ENCODE measurements at places on chromosomes 4 and X.

DNA sequence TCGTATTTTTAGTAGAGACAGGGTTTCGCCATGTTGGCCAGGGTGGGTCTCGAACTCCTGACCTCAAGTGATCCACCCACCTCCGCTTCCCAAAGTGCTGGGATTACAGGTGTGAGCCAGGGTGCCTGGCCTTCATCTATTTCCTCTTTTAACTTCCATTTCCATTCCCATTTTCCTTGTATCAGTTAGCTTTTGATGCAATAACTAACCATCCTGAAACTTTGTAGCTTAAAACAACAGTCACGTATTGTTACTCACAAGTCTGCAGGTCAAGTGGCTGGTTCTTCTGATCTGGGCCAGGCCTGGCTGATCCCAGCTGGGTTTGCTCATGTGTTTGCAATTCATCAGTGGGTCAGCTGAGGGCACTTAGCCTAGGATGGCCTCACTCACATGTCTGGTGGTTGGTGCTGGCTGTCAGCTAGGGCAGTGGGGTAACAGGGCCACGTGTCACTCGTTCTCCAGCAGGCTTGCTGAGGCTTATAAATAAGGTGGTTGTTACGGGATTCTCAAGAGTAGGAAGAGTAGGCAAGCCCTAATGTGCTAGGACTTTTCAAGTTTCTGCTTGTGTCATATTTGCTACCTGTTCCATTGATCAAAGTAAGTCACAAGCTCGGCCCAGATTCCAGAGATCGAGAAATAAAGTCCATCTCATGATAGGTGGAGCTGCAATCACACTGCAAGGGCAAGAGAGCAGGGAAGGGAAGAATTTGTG is 88.2 kb downstream of the SOWAHB start:
- no peak for DNase-seq

- DNase-seq: no peak
These were observed 74.9 kb upstream of the SCML1 start for GRCh38 chrX:17662391-17662790.

DNA sequence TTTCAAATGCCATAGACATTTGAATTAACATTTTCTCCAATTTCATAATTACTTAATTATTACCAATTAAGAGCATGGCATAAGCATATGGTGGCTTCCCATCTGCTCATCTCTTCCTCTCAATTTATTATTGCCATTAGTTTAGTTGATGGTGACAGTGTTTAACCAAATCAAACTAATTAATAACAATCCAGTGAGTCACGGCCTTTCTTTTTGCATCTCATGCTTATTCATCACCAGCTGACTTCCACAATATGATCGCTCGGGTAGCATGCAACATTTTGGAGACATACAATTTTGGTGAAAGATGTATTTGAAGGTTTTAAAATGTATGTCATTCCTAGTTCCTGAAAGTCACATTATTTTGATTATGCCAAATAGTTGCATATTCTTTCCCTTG is 172.8 kb upstream of the TACR3 start:
- DNase-seq: no peak

DNA sequence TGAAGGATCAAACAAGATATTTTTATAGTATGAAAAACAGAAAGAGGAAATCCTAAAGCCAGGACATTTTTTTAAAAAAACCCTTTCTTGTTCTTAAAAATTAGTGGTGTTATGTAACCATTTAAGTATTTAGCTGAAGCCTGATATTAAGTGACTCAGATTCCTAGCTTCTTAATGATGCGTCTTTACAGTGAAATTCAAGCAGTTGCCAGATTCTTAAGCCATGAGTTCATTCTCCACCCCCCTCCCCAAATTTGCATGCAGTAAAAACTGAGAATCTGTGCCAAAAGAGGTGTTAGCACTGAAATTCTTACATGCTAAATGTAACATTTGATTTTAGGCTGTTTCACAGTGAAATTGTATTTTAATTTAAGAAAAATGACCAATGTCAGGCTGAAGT is 180.8 kb downstream of the RAPGEF2 start:
- DNase-seq: no peak

GRCh38 chrX:154038656-154039055 is 19.0 kb upstream of the IRAK1 start:
- DNase-seq: no peak

DNA sequence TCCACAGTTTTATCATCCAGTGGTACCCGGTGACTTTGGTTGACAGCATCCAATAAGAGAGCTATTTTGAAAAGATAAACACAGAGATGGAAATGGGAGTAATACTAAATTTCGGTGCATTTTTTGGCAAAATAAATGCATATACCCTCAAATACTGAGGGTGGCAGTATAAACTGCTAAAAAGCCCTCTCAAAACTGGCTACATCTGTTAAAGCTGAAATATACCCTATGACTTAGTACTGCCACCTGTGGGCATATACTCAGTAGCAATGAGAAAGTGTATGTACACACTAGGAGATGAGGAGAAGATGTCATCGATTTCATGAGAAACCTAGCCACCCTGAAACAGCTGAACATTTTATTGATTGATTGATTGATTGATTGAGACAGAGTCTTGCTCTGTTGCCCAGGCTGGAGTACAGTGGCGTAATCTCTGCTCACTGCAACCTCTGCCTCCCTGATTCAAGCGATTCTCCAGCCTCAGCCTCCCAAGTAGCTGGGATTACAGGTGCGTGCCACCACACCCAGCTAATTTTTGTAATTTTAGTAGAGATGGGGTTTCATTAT is 12.2 kb upstream of the TMEM128 start:
- peak; percentile 84 for DNase-seq

DNA sequence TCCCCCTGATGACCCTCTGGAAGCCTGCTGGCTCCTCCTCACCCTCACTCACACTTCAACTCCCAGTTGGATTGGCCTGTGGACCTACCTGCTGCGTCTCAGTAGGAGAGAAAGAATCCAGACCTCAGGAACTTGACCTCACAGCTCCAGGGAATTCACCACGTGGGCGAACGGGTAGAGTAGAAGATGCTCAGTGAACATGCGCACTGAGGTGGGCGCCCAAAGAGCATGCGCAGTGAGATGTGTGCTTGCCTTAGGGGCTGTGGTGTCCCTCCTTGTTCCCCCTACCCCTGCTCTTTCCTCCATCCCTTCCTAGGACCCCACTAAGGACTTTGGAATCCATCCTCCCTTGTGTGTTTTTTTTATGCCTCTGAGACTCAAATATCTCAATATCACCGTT is 12.9 kb downstream of the FOXR2 start:
- no peak for DNase-seq

- DNase-seq: no peak
These were observed 50.9 kb downstream of the CFAP299 start for GRCh38 chr4:80386281-80386886.

DNA sequence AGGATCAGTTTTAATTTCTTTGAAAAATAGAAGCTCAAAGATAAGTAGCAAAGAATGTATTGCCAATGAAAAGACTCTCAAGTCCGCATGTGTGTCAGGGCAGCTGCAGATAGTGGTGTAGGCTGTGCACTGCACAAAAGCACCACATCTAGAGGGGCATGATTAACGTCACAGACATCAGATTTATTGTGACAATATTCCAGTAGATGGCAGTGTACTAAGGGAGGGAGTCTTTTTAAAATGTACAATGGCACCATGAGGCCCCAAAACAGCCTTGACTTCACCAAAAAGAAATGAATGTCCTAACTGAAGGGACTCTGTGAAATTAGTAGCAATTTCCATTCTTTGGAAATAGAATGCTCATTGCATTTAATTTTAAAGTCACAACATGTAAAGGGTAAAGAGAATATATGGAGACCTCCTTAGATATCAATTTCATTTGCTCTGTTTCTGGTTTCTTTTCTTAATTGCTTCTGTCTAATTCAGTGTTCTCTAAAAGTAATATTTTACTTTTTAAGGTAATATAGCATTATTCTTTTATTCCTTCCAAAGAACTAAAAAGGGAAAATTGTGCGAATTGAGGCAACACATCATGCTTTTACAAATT is 98.4 kb downstream of the ZNF827 start:
- peak; percentile 52 for DNase-seq

- no peak for DNase-seq
These were observed 53.4 kb downstream of the FAT4 start for GRCh38 chr4:125368146-125368545.

- DNase-seq: no peak
These were observed 6.6 kb downstream of the CLRN2 start for GRCh38 chr4:17521595-17521994.

DNA sequence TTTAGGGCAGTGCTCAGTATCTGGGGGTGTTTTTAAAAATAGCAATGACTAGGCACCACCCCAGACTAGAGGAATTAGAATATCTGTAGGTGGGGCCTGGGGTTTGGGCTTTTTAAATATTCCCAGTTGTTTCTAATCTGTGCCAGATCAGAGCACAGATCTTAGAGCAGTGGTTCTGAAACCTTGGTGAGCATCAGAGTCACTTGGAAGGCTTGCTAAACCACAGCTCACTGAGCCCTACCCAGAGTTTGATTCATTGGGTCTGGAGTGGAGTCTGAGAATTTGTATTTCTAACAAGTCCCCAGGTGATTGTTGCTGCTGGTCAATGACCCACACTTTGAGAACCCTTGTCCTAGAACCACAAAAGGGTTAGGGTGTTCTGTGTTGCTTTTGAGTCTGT is 16.7 kb downstream of the HADH start:
- no peak for DNase-seq

GRCh38 chr4:152352622-152353116 is 183.2 kb downstream of the FBXW7 start:
- no peak for DNase-seq

DNA sequence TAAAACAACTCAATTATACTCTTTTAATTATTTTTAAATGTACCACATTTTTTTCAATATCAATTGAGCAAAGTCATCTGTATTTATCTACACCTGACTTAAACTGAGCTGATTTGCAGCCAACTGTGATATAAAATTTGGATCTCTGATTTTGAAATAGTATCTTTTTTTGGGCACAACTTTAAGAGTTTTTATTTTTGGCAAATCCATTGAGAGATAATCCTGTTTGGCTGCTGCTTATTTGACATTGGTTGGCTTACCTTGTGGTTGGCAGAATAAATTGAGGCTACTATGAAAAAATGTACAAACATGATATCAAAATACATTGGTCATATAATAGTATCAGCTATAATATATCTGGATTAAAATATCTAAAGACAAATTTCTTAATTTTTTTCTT is 656.0 kb upstream of the NDST4 start:
- no peak for DNase-seq

DNA sequence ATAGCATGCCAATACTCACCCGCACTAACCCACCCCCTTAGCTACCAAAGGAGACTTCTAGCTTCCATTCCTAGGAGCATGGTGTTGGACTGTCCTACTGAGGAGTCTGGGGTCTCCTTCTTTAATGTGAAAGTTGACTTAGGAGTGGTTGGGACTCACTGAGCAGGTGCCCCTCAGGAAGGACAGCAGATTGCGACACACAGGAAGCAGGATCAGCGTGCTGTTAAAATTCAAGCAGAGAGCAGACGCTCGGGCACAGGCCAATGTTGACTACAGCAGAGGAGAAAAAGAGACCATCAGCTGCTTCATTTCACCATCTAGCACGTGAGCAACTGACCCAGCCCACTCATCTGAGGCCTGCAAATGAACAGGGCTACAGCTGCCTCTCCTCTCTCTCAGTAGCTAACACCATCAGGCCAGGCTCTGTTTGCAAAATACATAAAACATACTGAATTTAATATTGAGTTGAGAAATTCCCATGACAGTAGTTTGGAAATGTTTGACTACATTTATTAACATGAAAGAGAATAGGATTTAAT is 10.8 kb downstream of the NOX1 start:
- DNase-seq: no peak

- DNase-seq: peak; percentile 28
These were observed 783 bp downstream of the RBPJ start for GRCh38 chr4:26321373-26322221.

GRCh38 chrX:119654112-119654531 is 38.8 kb downstream of the SEPTIN6 start:
- no peak for DNase-seq

DNA sequence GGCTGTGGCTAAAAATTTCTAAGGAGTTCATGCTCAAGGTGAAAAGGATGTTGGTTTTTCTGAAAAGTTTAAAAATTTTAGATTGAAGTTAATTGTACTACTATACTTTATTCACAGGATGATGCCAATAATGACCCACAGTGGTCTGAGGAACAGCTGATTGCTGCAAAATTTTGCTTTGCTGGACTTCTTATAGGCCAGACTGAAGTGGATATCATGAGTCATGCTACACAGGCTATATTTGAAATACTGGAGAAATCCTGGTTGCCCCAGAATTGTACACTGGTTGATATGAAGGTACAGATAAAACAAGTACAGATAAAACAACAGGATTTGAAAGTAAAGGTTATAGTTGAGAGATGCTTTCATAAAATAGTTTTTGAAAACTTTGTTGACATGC is 12.2 kb downstream of the PAICS start:
- DNase-seq: no peak

GRCh38 chr4:88295656-88296055 is 11.3 kb upstream of the PPM1K start:
- DNase-seq: no peak

DNA sequence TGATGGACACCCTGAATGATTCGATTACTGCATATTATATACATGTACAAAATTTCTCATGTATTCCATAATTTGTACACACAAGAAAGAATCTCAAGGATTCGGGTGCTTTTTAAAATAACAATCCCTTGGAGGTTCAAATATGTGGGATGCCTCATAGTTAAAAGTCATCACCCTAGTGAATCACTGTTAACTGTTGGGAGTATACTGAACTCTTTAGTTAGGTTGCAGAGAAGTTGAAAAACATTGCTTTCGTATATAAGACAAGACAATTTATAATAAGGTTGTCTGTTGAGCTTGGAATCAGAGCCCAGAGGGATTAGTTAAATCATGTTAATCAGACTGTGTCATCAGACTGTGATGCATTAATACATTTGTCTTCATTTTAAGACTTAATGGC is 15.6 kb downstream of the DCK start:
- DNase-seq: no peak

DNA sequence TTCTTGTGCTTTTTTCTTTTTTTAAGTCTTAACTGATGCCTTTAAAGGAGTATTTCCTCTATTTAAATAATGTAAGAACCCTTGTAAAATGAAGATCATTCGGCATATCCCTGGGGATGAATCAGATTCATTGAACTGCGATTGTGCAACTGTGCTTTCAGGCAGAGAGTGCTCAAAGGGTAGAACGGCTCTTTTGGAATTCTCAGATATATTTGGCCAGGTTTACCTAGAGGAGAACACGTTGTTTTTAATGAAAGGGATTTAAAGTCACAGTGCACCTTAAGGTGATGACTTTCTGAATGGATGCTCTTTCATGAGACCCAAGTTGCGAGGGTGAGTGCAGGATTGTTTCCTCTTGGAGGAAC is 51.6 kb upstream of the ELOVL6 start:
- DNase-seq: no peak

GRCh38 chr4:176422511-176422910 is 102.7 kb downstream of the SPCS3 start:
- DNase-seq: no peak

Measured in CD4-positive, alpha-beta T cell treated with Interleukin-4 for 4 hours (primary cell).